ENCODE measurements at places on chromosomes 4 and X.

GRCh38 chr4:81698538-81699296 lies 227.0 kb upstream of the RASGEF1B start:
- no peak for DNase-seq

- peak; percentile 14 for DNase-seq
These were observed 492.9 kb downstream of the INPP4B start for GRCh38 chr4:142353149-142353738.

DNA sequence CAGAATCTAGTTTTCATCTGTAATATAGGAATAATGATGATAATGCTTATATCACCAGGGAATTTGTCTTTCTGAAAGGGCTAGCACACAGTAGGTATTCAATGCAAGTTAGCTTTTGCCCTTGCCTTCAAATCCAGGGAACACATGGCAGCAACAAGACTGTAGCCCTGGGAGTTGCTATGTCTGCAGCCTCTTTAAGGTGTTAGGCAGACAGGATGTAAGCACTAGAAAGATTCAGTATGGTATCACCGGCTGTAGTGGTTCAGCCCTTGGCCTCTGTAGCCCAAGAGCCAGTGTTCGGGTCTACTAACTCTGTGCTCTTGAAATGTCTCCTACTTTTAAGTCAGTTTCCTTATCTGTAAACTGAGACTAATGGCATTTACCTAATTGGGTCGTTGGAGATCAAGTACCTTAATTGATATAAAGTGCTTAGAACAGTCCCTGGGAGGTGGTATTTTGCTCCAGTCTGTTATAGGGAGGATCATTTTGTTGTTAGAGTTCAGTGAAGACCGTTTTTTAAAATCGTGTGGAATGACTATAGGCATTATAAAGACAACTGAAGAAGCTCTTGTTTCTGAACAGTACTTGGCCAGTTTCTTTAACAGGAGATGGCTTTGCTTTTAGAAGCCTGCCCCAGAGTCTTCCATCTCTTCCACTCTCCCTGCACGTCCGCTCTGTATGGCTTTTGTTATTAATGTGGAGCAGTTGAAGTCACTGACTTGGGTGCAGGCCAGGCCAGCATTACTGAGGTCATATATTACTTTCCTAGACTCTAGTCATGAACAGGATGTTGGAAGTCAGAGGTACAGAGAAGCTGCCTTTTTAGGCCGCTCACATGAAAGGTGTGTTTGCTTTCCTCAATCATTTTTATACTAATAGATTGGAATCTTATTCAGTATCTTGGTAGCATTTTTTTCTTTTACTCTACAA lies 44.8 kb downstream of the GAB1 start:
- peak; percentile 48 for DNase-seq

DNA sequence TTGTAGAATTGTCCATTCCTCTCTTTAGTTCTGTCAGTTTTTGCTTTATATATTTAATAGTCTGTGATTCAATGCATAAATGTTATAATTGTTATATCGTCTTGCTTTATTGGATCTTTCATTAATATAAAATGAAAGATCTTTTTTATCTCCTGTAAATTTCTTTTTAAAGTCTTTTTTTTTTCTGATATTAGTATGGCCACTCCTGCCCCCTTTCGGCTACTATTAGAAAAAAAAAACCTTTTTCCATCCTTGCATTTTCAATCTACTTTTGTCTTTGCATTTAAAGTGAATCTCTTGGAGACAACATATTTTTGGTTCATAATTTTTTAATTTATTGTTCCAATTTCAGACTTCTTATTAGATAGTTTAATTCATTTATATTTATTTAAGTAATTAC lies 677.4 kb upstream of the NDST4 start:
- DNase-seq: no peak

- no peak for DNase-seq
These were observed 351.7 kb upstream of the NOCT start for GRCh38 chr4:138663883-138664282.

DNA sequence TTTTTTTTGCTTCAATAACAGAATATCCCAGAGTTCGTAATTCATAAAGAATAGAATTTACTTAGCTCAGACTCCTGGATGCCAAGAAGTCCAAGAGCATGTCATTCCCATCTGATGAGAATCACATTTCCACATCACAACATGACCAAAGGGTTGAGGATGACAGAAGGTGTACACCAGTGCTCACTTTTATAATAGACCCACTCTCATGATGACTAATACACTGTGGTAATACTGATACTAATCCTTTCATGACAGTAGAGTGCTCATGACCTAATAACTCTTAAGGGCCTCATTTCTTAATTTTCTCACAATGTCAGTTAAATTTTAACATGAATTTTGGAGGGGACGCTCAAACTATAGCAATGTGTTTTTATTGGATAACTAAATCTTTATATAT lies 69.2 kb downstream of the ZNF732 start:
- no peak for DNase-seq

GRCh38 chr4:84985952-84986351 lies 19.5 kb upstream of the WDFY3 start:
- no peak for DNase-seq

GRCh38 chr4:152992466-152992865 lies 56.3 kb downstream of the FHDC1 start:
- DNase-seq: no peak

- DNase-seq: no peak
These were observed 42.0 kb upstream of the IGSF1 start for GRCh38 chrX:131331152-131331551.

GRCh38 chr4:147933779-147934178 lies 201.9 kb downstream of the ARHGAP10 start:
- DNase-seq: no peak

DNA sequence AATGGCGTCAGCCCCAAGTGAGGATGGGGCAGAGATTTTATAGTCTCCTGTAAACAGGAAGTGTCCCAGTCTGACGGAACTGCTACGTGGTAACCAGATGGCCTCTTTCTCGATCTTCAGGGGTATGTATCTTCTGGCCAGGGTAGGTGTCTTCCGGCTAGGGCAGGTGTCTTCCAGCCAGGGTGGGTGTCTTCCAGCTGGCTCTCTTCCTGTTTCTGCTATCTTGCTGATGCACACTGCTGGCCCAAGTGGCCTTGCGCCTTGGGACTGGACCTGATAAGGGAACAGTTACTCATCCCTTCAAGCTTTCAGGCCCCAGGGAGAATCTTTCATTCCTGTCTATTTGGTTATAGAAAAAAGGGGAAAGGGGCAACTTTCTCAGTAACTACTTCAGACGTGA lies 178.7 kb upstream of the MAGEE2 start:
- no peak for DNase-seq

- no peak for DNase-seq
These were observed 264.6 kb upstream of the FMR1 start for GRCh38 chrX:147646949-147647723.

DNA sequence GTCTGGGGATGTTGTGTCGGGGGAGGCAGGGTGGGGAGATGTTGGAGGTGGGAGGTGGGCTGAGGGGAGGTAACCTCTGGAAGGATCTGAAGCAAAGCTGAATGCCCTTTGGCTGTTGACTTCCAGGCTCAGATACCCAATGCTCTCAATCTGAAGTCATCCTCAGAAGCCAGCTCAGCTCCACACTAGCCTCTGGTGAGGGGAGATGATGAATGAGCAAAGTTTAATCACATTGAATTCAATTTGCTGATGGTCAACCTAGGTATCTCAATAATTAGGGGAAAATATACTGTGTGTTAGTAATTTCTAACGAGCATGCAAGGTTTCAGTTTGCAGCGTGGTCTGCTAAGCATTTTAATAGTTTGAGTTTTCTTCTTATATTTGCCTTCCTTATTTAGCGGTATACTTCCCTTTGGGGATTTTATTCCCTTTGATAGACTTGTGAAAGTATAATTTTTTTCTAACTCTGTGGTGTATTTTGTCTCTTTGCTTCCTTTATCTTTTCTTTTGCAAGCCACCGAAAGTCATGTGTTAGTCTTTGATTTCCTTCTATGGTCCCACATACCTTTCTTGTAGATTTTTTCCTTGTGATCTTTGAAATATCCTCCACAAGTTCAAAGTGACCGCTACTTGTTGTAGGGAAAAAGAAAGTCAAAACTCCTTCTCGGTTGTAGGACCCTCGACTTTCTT lies 146.3 kb upstream of the LEF1 start:
- no peak for DNase-seq

- no peak for DNase-seq
These were observed 47.5 kb downstream of the CCNI start for GRCh38 chr4:77028246-77028645.

DNA sequence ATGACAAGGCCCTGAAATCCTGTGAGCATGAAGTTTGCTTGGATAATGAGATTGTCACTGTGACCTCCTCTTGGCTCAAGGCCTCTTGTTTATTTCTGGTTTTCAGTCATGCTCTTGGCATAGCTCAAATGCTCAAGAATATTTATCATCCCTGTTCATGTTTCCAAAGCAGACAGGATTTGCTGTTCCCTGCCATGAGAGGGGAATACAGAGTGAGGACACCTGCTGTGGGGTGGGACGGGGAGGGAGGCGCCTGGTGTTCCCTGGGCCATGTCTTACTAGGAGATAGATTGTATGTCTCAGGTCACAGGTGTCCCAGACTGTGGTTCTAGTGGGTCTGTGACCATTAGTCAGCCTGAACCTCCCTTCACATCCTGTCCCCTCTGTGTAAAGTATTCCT lies 34.9 kb upstream of the SH3RF1 start:
- peak; percentile 21 for DNase-seq

DNA sequence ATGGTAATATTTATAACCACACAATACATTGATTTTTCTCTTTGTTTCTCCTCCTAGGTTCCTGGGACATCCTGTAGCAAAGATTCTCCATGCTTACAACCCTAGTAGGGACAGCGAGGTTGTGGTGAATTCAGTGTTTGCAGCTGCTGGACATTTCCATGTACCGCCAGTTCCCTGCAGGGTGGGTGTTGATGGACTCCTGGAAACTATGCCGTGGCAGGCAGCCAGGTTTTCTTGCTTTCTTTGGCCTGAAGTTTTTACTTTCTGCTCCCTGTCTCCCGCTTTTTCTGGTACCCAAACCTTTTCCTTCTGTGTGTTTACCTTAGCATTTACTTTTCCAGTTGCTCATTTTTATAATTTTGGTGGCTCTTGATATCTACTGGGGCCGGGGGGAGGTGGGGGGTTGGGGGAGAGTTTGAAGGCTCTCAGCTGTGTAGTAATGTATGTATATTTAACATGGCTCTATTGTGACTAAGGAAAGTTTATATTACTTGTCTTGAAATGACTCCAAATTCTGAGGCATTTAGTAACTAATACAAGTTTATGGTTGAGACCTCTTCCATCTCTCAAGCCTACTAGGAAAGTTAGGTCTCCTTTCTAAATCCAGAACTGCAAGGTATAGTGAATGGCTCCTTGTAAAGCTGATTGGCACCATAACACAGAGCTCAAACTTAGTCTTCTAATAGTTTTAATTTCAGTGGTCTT lies 89.7 kb downstream of the TMEM131L start:
- peak; percentile 40 for DNase-seq

DNA sequence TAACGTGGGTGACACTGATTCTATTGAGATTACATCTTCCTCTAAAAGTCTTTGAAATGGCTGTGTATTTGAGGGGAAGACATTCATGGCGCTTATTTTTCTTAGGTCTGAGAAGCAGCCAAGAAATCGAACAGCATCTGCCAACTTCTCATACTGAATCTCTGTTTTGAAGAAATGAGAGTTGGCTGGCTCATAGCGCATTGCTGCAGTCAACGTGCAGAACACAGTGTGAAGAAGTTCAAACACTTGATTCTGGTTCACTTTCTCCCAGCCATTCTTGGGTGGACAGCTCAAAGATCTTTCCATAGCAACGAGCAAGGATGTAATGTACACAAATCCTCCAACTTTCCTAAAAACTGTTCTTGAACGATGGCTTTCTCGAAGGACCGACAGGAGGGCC lies 156.5 kb downstream of the WDFY3 start:
- DNase-seq: no peak
